ENCODE measurements at places on chromosomes 6 and 20.

- peak; percentile 90 for DNase-seq
These were observed at the start of gene AKAP7 for GRCh38 chr6:131135244-131136020. Gene AKAP7 (plus strand): TSS chr6:131135467. CDS start chr6:131135764, 297 bp downstream.

- DNase-seq = no peak
These were observed 106.8 kb downstream of the PXDC1 start for GRCh38 chr6:3644739-3645012.

DNA sequence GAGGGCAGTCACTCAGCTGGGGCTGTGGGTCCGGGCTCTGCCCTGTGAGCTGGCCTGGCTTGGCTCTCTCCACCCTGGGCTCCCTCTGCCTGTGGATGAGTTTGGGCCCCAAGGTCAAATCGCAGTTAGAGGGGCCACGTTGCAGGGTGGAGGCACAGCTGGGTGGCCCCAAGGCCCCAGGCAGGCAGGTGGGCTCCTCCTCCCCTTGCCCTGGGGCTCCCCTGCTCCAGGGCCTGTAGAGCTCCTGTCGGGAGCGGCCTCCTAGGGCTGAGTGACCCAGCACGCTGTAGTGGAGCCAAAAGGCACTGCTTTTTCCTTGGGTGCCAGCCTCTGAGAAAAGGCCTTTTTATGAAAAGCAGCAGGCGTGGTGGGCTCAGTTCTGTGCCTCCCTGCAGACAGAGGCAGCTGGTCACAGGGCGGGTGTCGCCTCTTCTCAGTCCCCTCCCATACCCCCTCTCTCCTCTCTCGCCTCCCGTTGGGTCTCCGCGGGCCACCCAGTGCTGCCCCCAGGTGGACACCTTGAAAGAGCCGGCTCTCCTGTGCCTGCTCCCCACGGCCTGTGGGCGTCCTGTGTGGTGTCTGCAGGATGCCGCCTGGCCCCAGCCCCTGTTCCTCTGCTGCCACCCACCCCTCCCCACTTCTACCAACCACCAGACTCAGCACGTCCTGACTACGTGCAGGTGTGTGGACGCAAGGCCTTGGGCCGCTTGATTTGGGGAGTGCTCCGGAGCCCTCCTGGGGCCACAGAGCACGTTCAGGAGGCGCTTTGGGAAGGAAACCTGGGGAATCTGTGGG lies 13.2 kb downstream of the SS18L1 start:
- DNase-seq = no peak

DNA sequence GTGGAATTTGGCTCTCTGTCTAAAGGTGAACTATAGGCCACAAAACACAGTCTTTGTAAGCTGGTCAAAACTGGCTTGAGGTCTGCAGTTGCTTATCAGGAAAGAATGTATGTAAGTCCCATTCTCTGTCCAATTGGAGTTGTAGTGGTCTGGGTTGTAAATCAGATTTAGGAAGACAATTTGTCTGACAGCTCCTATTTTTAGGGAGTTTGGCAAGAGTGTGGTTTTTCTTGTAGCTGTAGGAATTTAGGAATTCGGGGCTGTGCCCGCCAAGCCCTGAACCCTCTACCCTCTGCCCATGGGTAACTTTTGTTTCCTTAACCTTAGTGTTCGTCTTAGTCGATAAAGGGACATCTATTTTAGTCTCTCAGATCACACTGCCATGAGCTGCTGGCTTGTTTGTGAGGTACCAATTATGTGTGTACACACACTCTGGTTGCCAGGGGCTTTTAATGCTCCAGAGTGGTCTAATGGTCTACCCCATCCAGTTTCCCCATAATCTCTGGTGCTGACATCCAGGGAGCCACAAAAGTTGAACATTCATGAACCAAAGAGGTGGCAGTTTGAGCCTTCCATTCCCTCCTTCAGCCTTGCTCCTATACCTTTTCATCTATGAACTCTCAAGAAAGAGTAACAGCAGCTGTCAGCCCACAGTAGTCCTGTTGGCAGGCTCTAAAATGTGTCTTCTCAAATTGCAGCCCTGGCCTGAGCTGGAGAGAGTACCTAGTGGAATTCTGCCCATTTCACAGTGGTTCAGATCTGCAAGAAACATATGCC lies 93.0 kb downstream of the ANKRD6 start:
- no peak for DNase-seq

DNA sequence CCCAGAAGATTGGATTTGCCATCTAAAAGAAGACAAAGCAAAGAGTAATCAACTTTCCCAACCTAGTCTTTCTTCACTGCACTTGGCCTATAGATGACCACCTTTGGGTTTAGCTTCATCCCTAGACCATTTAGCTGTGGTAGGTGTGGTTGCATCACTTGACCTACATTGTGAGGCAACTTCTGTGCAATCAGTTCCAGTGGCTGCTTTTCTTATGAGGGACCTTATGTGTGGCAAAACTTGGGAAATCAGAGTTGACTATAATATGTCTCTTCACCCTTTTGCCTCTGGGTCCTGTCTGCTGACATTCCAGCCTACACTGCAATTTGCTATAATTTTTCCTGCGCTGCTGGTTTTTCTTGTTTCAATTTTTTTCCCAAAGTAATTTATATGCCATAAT lies 55.2 kb downstream of the PRDM13 start:
- no peak for DNase-seq

GRCh38 chr20:57053793-57054552 lies 212.5 kb downstream of the BMP7 start:
- no peak for DNase-seq

Data from left forelimb (tissue), 1 donor.